ENCODE measurements at places on chromosomes 13 and 19.

DNA sequence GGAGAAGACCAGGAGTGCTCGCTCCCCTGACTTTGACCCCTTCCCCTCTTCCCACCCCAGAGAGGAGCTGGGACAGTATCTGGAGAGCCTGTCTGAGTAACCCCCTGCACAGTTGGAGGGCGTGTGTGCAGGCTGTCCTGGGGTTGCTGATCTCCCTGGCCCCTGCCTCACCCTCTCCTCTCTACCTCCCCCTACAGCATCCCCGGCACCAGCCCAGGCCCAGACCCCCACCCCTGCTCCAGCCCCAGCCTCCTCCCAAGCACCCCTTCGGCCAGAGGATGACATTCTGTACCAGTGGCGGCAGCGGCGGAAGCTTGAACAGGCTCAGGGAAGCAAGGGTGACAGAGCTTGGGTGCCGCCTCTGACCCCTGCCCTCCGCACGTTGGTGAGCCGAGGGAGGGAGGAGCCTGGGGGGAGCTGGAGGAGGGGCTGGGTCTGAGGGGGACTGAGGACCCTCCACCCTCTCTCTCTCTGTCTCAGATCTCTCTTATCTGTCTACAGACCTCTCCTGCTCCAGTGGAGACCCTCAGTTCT lies 8.7 kb downstream of the PROSER3 start:
- DNase-seq = no peak

DNA sequence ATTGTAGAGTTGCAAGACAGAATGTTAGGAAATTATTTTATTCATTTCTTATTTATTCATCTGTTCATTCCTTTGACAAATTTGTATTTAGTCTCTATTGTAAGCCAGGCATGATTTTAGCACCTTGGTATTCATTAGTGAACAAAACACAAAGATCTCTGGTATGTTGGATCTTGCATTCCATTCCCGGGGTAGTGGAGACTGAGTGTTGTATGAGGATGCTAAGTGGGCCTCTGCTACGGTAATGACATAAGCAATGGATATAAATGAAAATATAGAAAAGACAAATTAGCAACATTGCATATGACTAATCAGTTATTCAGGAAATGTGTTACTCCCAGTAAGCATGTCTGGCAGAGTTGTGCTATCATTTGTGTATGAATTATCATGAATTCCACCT lies 449.3 kb downstream of the PCDH17 start:
- no peak for DNase-seq

DNA sequence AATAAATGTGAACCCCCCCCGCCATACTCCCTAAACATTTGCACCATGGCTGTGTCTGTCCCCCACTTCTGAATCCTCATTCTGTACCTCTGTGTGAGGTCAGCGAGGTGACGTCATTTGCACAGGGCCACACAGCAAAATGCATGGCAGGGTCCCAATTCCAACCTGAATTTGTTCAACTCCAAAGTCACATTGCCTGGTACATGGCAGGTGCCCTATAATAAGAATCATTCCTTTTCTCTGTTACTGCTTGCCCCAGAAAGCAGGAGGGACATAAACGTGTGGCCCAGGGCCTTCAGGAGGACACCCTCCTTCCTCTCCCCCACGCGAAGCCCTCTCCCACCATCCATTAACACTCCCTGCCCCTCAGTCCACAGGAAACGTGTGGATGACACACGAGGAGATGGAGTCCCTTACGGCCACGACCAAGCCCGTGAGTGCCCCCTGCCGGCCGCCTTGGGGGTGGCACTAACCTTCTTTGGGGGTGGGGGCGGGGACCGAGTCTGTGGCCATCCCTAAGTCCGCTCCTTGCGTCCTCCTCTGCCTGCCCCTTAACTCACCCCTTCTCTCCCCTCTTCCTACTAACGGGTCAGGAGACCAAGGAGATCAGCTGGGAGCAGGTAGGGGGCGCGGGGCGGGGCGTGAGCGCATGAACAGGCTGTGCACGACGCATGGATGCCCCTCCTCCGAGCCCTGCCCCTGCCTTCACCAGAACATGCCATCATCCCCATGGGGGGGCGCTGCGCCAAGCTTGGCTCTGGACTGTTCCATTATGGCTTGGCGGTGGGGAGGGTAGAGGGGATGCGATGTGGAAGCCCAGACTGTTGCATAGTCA lies 9.4 kb downstream of the HRC start:
- DNase-seq = no peak

DNA sequence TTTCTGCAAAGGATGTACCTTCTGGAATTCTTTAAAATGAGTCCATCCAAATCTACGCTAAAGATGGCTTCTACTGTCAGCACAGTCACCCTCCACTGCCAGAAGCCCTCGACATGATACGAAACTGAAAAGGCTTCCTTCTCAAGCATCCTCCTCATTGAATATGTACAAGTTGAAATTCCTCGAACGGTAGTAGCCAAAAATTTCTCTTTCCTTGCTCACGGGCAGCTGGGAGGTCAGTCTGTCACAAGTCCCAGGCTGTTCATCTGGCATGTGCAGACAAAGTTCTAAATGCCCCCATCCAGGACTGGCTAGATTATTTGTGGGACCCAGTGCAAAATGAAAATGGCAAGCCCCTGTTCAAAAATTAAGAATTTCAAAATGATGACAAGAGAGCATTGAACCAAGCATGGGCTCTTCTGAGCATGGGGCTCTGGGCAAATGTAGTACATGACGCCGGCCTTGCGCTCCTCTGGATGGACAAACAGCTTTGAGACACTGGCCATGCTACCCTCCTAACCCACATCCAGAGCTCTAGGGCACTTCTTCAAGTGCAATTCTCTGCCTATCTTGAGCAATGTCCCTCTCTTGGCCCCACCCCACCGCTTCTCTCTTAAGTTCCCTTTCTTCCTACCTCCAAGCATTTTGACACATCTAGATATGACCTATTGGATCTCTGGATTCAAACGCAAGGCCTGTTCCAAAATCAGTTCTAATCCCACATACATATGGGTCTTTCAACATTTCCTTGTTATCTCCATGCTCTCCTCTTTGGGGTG lies 78.9 kb upstream of the FLT1 start:
- DNase-seq = no peak

DNA sequence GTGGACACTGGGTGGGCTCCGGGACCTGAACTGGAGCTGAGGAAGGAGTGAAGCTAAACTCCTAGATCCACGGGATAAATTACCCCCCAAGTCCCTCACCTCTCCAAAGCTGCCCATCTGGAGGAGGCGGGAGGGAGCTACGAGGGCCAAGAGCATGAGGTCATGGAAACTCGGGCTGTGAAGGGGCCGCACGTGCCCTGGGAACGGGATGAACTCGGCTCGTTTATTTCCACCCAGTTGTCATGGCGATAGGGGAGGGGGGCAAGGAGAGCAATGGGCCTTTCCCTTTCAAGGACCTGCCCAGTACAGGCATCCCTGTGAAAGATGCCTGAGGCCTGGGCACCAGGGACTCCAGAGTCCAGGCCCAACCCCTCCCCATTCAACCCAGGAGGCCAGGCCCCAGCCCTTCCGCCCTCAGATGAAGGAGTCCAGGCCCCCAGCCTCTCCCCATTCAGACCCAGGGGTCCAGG lies 3.8 kb downstream of the PPP1R12C start:
- DNase-seq = peak; percentile 82

GRCh38 chr19:18897094-18898029 lies 1.4 kb upstream of the CERS1 start:
- no peak for DNase-seq

- no peak for DNase-seq
Observed at GRCh38 chr19:49057636-49058234, at the start of gene CGB7. Gene CGB7, minus strand, starts transcription at chr19:49057749. Its CDS starts 2,374 bp downstream, at chr19:49055375.

GRCh38 chr19:383922-384798 lies 24.8 kb downstream of the C2CD4C start:
- no peak for DNase-seq

Data from HFF-Myc (cell line).